GM12878 (cell line): ENCODE measurements at places on chromosomes 1 and 21.

- DNase-seq, result no peak
These were observed 7.0 kb downstream of the TNFRSF18 start for GRCh38 chr1:1199141-1199960.

DNA sequence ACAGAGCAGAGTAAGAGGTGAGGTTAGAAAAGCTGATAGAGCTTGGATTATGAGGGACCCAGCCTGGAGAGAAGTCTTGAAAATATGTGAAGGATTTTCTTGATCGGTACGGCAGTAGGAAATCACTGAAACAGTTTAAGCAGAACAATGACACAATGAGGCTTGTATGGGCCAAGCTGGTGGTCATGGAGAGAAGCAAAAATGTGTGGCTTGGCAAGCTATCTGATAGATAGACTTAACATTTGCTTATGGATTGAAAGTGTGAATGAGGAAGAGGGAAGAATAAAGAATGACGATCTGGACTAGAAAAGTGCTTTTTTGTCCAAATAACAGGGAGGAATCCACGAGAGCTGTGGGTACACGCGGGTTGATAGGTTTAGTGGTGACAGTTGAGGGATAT is 15.4 kb upstream of the XPR1 start:
- DNase-seq, result no peak

DNA sequence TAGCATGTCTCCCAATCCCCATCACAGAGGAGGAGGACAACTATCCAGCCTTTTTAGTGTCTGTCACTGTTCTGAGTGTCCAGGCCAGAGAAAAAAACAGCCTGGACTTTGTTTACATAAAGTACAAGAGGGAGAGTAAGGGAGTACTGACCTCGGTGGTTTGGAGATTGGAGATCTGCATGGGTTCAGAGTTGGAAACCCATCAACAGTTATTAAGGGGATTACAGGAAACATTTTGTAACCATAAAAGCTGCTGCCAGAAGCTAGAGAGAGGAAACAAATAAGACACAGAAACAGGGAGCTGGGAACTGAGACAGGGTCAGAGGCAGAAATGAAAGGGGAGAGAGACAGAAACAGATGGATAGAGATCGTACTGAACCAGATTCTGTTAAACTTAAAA is 131.5 kb upstream of the CTTNBP2NL start:
- DNase-seq, result no peak

- no peak for DNase-seq
These were observed at the start of gene PHTF1 for GRCh38 chr1:113759333-113760101. PHTF1 (minus strand) TSS chr1:113759486; CDS start chr1:113758703, 783 bp downstream.

DNA sequence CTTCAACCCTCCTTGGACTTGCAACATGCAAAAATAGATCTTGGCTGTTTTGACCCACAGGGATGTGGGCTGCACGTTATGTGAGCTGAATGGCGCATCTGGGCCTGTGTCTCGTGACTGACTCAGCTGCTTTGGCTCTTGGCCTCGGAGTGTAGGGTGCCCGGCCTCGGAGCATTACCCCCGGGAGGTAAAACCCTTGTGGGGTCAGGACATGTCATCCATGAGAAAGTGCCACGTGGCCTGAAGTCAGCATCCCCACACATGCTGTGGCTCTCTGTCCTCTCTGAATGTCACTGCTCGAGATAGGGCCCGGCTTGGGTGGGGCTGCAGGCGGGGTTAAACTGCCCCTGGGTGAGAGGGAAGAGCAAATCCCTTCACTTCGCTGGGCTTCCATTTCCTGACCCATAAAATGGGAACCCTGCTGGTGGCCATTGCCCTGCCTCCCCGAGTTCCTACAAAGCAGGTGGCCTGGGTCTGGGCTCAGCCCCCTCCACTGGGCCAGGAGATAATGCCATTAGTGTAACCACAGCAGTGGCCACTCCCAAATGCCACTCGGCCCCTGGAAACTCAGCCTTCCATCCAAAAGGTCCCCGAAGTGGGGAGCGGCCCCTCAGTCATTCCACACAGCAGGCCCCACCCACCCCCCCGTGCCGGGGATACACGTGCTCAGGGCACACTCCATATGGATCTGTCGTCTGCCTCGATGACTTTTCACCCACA is 22.8 kb upstream of the TSPEAR start:
- no peak for DNase-seq
